NCI-H2081 (cell line): ENCODE measurements at places on chromosomes 2 and 18.

DNA sequence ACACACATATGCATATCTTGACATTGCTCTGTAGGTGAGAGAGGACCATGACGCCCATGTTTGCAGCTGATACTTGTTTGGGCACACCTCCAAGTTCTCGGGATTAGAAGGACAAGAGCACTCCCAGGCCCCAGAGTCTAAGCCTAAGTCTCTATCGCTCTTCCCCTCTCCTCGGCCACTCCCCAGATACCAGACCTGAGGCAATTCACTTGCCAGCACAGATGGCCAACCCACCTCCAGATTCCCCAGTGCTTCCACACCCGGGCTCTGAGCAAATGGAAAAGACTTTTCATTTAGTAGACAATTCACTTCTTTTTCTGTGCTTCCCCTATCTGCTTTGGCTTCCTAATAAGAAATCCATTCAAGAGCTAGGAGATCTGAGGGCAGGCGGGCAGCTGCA, 32.9 kb downstream of the EHD3 start:
- DNase-seq, result no peak

DNA sequence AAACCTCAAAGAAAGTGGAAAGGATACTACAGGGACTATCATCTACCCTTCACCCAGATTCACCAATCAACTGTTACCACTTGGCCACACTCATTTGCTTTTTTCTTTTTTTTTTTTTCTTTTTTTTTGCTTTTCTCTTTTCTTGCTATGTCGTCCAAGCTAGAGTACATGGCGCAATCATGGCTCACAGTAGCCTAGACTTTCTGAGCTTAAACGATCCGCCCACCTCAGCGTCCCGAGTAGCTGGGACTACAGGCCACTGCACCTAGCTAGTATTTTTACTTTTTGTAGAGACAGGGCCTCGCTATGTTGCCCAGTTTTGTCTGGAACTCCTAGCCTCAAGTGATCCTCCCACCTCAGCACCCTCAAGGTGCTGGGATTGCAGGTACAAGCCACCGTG, 24.0 kb downstream of the BIN1 start:
- DNase-seq, result no peak

DNA sequence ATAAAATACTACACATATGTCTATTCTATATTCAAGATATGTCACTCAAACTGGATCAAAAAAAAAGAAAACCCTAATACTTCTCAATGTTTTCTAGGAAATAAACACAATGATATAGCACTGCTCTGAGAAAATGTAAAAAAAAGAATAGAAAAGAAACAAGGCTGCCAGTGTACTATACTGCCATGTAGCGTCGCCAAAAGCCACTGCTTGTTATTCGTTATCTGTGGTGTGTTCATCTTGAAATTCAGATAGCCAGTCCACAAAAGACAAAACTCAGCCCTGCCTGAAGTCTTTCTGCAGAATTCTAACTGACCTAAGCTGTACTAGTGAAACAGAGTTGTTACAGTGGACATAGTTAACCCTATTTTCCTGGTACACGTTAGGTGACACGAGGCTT, 12.2 kb upstream of the YPEL5 start:
- no peak for DNase-seq

- no peak for DNase-seq
Observed at GRCh38 chr18:24019641-24020331, 5.2 kb downstream of the TTC39C start.

DNA sequence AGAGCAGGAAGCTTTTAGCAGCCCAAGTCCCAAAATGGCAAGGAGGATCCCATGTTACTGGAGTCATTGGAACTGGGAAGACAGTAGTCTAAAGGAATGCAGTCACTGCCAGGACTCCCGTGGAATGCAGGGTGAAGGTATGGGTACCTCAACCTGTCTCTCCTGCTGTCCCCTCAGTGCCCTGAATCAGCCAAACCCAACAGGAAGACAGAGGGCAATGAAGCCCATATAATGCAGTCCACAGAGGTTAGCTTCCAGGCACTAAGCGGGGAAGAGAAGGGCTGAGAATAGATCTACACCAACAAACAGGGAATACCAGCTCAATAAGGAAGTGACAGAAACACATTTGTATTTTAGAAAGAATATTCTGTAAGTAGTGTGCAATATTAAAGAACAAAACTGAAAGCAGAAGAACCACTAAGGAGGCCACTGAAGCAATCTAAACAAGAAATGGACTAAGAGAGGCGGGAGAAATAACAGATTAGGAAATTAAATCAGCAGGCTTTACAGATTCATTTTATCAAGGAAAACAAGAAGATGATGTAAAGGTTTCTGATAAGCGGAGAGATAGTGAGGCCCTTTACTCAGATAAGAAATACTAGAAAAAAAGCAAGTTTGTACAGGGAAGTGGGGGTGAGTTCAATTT, 8.3 kb downstream of the NEMP2 start:
- no peak for DNase-seq

- no peak for DNase-seq
Observed at GRCh38 chr2:224029876-224030275, 9.2 kb downstream of the SERPINE2 start.

GRCh38 chr2:237898057-237898414, 38.6 kb downstream of the RAMP1 start:
- no peak for DNase-seq

DNA sequence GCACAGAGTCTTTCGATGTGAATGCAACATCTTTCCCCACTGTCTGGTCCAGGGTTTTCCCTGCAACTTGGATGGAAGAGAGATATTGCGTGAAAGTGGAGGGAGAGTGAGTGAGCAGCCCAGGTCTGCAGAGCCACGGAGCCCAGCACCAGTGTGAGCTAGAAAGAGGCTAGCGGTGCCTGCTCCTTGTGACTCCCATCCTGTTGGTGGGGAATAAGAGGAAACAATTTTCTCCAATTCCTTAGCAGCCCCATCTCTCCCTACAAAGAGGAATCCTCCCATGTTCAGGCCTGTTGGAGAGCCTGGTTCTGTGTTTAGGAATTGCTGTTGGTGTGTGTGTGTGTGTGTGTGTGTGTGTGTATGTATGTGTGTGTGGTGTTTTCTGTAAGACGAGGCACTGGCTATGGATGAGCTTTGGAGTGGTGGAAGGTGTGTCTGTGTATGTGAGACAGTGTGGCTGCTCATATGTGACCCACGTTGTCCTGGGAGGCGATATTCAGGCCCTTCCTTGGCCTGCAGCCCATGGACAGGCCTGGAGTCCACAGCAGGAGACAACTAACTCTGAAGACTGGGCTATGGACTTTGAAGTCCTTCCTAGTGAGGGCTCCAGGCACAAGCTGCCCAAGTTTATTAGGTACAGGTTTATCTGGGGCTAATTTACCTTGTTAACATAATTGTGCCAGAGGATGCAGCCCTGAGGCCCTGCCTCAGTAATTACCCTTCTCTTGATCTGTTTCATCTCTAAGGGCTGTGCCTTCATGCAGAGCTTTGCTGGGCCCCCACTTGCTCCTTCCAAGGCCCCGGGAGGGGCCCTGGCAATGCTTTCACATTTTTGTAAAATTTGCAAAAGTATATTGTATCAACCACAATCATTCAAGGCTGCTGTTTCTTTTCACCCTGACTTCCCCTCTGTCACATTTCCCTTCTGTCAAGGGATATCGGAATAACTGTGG, 88.6 kb upstream of the HAAO start:
- no peak for DNase-seq

GRCh38 chr18:12838178-12838634, 45.8 kb downstream of the PTPN2 start:
- DNase-seq, result no peak

- DNase-seq, result peak; percentile 24
Observed at GRCh38 chr2:171086352-171087290, 74.1 kb downstream of the TLK1 start.

- no peak for DNase-seq
Observed at GRCh38 chr2:238513346-238513745, 86.6 kb downstream of the ASB1 start.

GRCh38 chr2:133810559-133810958, 242.3 kb upstream of the NCKAP5 start:
- no peak for DNase-seq

GRCh38 chr18:65221115-65221514, 529.7 kb upstream of the CDH7 start:
- DNase-seq, result no peak

- no peak for DNase-seq
Observed at GRCh38 chr18:44943311-44943881, 262.7 kb downstream of the SETBP1 start.

DNA sequence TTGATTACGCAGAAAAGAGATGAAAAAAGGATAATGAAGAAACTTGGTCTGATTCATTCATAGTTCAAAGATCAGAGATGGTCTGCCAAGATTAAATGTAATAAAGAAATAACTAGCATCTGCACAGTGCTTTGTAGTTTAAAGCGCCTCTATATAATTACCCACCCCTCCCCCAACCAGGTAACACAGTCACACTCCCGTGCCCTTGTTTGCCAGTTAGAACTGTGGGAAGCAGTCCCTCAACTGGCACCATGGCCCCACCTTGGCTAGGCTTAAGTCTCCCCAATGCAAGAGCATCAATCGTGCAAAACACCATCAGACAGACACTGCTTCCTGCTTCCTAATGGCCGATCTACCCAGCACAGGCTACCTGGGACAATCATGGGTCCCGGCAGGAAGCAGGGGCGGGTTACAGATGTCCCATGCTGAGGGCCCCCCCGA, 11.6 kb downstream of the ADCY3 start:
- DNase-seq, result no peak

DNA sequence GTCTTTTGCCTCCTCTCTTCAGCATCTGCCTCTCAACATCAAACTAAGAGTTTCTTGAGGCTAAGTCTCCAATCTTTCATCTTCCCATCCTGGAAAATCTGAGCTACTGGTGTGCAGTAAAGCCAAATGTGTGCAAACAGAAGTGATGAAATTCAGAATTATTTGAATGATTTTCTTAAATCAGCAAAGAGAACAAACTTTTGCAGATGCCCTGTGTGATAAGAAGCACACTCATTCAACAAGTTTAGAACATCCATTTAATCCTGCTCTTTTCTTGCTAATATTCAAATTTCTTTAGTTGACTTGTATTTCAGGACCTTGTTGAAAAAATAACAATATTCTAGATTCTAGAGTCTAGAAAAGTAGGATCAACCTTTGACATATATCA, 1374.9 kb upstream of the CELF4 start:
- DNase-seq, result no peak

DNA sequence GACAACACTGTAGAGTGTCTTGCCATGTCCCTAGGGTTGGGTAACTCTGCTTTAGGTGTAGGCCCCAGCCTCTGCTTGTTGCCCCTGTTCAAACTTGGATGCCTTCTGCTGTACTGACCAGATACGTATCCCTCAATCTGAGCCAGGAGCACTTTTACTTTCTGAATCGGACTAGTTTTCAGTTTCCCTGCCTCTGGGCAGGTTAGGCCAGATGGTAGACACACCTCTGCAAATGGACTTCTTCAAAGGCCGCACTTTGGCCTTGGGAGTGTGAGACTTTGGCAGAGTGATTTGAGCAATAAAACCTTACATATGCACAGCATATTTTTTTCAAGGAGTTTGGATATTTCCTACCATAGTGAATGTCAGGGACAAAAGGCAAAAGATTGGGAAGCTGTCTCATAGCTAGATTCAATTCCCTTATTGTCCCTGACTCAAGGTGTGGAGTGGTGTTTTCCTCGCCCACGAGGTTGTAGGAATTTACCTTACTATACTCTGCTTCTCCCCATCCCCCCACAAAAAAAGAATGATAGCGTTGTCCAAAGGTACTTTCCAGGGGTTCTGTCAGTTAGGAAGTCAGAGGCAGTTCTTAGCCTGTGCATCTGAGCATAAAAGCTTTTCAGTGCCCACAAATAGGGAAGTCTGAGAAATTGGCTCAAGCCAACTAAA, 15.3 kb upstream of the PARD3B start:
- no peak for DNase-seq

GRCh38 chr2:5315512-5315911, 376.7 kb upstream of the SOX11 start:
- peak; percentile 87 for DNase-seq

DNA sequence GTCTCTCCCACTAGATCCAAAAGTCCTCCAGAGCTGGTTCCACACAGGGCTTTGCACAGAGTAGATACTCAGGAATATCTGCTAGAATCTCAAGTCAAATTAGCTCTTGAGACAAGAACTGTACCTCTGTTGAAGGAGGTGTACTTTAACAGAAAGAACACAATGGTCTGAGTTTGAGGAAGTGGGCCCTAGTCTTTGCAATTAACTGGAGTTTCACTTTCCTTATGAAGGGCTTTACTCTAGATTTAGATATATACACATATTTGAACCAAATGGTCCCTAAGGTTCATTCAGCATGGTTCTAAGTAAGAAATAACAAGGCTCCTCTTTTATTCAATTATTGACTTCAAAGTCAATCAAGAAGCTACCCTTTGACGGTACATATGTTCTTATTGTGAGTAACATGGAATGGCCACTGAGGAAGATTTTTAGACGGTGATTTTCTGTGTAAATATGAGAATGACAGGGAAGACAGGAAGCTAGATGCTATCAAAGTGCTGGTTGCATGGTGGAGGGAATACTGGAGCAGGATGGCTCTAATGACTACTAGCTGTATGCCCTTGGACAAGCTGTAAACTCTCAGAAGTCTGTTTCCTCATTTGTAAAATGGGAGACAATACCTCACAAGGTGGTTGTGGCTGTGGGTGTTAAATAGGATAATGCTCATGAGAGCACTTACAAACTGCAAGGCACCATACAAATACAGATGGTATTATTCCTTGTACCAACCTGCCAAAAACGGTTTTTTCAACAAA, 73.5 kb upstream of the SERTAD2 start:
- DNase-seq, result no peak

DNA sequence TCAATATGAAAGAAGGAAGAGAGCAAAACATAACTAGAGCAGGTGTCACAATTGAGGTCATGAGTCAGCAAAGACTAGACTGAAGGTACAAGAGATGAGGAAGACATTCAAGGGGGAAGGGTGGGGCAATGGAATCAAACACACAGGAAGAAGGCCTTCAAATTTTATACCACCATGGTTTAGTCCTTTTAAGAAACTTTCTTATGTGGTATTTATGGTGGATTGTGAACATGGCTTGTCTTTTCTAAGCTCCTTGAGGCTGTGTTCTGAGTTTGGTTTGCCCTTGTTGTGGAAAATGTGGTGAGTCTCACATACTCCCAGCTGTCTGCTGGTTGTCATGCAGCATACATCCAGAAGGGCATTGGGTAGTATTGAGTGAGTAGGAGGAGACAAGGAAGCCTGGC, 62.1 kb downstream of the NABP1 start:
- DNase-seq, result no peak

DNA sequence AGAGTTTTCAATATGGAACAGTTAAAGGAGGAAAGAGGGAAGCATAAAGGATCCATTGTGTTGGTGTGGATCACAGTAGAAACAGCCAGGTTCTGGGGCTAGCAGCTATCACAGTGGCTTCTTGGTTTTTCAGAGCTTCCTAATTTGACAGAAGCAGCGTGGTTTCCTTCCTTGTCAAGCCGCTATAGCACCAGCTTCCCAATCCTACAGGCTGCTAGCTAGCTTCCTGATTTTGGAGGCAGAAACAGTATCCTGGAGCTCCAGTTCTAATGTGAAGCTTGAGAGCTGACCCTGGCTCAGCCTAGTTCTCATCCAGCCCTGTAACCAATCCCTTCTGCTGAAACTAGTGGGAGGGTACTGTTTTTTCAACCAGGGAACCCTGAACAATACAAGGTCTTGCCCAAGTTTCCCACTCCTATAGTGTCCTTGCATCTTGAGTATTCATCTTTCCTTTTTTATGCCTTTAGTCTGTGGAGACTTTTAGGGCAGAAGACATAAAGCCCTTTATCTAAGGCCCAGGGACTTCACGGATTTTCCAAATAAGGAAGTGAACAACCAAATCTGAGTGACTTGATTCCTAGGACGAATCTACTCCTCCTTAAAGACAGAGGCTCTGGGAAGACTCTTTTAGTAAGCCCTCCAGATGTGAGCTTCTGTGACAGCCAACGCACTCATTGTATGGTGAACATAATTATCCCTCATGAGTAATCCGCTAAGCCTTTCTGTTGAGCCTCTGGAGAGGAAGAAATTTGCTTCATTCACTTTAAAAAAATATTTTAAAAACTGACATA, 33.8 kb downstream of the CCDC93 start:
- DNase-seq, result no peak
